ENCODE measurements at places on chromosomes 3 and 15.
A peak's percentile ranks its signal among the peaks of the same experiment; 100 is the strongest.

- DNase-seq: no peak
Observed at GRCh38 chr15:45391746-45392583, 13.6 kb upstream of the GATM start.

GRCh38 chr3:10392906-10393461 lies 72.1 kb upstream of the SEC13 start:
- DNase-seq: no peak

- peak; percentile 91 for DNase-seq
Observed at GRCh38 chr3:60053526-60054265, 1003.9 kb upstream of the CFAP20DC start.

GRCh38 chr3:176554264-176554663 lies 643.0 kb downstream of the TBL1XR1 start:
- DNase-seq: no peak

Data from fibroblast of upper back skin (primary cell).